Progenitor cell of endocrine pancreas (in vitro differentiated cells): ENCODE measurements at places on chromosomes 5 and 9. TPM values are rescaled to one million over a fixed set of nuclear protein-coding genes. Genes with fewer than 3 reads are reported as not detected.

FBXO38 gene
- total RNA-seq: 65.0 and 68.1 TPM in 2 replicates

PCDHB8 gene
- 2.0 and 2.8 TPM in 2 replicates for total RNA-seq

BHMT2 gene
- 0.64 and 1.2 TPM in 2 replicates for total RNA-seq

CTNNAL1 gene
- total RNA-seq: 42.8 and 47.8 TPM in 2 replicates
